NCI-H2171 (cell line): ENCODE measurements at places on chromosomes 5 and 9.

DNA sequence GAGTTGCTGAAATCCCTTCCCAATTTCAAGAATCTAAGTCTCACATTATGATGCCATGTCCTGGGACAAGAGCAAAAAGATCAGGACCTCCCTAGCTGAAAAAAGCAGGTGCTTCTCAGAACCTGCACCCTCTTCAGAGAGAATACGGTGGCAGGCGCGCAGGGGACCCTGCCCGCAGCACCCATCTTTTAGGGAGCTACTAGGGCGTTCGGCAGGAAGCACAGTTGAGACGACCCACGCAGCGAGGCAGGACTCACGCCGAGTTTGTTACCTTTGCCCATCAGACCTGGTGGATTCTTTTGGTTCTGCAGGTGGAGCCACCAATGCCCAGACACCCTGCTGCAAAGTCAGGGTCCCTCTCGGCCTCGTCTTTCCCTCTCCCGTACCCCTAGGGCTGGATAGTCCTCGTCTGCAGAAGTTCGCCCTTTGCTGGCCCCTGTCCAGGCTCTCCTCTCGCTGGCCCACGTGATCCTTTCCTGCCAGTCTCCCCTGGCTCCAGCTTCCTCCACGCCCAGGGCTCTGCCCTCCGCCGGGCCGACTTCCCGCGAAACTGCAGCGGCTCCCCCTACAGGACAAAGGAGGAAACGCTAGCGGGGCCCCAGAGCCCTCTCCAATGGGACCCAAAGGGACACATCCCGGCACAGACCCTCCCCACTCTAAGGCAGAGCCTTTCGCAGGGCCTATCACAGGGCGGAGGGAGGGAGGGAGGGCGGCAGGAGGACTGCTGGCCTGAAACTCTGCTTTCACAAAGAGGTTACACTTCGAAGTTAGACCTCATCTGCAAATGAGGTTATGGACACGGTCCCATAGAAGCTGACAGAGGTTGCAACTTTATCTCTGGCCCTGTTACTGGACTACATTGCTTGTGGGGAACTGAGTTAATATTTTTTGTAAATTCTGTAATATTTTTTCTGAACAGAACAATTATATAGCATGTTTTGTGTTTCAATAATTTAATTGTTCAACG lies 28.8 kb downstream of the TMEM174 start:
- no peak for DNase-seq

DNA sequence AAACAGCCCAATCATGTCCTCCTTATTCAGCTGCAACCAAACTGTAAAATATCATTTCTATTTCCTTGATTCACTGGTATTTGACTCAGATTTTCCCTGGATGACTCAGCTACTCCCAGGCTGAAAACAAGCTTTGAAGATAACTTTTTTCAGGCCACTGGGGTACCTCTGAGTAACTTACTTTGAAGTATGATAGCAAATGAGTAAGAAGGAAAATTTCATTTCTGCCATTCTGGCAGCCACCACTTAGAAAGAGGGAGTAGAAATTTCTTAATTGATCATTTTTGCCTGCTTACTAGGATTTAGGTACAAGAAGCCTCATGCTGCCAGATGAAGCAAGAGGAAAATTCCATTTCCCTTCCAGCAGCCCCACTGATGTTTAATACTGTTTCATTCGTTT lies 247.4 kb downstream of the PRELID2 start:
- DNase-seq = no peak

DNA sequence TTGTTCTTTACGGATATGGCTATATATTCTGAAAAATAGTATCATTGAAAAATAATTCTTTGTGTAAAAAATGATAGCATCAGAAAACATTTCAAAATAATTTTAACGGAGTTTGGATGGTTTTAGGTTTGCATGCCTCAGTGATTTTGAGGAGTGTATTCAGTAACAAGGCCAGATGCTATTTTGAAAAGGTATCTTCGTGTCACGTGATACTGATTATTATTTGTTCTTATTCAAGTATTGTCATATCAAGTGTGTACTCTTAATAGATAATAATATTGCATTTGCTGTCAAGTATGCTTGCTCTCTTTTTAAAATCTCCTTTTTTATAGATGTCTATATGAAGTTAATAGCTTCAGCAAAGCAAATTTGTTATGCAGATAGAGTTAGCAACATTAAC lies 313.1 kb upstream of the PTPRD start:
- no peak for DNase-seq

- no peak for DNase-seq
Measured at GRCh38 chr9:129418451-129418850, 202.4 kb downstream of the C9orf50 start.

DNA sequence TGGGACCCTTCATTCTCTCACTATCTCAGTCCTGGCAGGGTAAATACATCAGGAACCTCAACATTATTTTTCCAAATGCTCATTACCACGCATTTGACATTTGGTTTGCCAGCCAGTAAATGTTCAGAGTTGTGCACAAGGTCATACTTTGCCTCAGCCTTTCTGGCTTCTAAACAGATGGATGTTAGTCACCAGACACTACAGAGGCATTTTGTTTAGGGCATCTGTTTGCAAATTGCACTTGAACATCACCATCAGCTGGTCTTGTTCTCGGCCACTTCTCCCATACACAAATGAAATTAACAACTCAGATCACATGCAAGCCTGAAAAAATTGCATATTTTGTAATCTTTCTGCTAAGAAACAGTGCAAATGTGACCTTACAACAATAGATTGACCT lies 75.0 kb upstream of the SLC1A1 start:
- no peak for DNase-seq

- DNase-seq = peak; percentile 72
Measured at GRCh38 chr9:1916655-1917054, 98.5 kb upstream of the SMARCA2 start.

DNA sequence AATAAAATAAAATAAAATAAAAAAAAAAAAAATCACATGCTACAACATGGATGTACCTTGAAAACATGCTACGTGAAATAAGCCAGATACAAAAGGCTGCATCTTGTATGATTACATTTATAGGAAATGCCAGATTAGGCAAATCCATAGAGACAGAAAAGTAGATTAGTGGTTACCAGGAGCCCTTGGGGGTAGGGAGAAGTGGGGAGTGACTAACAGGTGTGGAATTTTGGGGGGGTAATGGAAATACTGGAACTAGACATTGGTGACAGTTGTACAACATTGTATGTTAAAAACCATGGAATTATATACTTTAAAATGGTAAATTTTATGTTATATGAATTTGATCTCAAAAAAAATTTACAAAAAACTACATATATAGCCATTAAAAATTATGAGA lies 47.3 kb downstream of the SLC1A1 start:
- DNase-seq = no peak

GRCh38 chr5:174454464-174454863 lies 269.9 kb upstream of the MSX2 start:
- no peak for DNase-seq

GRCh38 chr9:14133394-14133793 lies 180.5 kb downstream of the NFIB start:
- no peak for DNase-seq

GRCh38 chr5:139842321-139842720 lies 46.7 kb downstream of the PSD2 start:
- no peak for DNase-seq

DNA sequence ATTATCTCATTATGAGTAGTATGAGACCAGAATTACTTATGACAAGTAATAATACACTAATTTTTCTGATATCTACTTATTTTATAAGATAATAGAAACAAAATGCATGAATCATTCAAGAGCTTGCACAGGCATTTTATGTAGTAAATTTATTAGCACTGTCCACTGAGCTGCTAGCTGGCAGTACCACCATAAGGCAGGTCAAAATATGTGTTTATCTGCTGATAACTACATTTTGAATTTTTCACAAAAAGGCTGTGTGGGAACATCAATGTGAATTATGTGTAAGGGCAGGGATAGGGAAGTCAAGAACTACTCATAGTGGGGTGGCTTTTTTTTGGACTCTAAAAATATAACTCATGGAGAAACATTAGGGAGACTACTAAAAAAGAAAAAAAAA lies 249.6 kb downstream of the PAPPA start:
- DNase-seq = no peak

GRCh38 chr9:107919263-107919662 lies 429.7 kb upstream of the KLF4 start:
- DNase-seq = no peak
